ENCODE measurements at places on chromosomes 3 and 15.

GRCh38 chr3:88641033-88641604 lies 466.3 kb upstream of the EPHA3 start:
- H3K27me3 ChIP-seq: no peaks in the 10 kb centered on the region
- DNase-seq: no peak
- no peak overlapping the region for H3K27ac ChIP-seq
- H3K4me1 ChIP-seq: no peaks in the 10 kb centered on the region

- H3K4me1 ChIP-seq: peaks cover 22% of the 10 kb centered on the region
- peak; percentile 48 for DNase-seq
- no peaks in the 10 kb centered on the region for H3K36me3 ChIP-seq
- H3K4me3 ChIP-seq: peak overlapping the region; percentile 93
Measured at GRCh38 chr3:160400030-160400701, 716 bp downstream of the SMC4 start.

DNA sequence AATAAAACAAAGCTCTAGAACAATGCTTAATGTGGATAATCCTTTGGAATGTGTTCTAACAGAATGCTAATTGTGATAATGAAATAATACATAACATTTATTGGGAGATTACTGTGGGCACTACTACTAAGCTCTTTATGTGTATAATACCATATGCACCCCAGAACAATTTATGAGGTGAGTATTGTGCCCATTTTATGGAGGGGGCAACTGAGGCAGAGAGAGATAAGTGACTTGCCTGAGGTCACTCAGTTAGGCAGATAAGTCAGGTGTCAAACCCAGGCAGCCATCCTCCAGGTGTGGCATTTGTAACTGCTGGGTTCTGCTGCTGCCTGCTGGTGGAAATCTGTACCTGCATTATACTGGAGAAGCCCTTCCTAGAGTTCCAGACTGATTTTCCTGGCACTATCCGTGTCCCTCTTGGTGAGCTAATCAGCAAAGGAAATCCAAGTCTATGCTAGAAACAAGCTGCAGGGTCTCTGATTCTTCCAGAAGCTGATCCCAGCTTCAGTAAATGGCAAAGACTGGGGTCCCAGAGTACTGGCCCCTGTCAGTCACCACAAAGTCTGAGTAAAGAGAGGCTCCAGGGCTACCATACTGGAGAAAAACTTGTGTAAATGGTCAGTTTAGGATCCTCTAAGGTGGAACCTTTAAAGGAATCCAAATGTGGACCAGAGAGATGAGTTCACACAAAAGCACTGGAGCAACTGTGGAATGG lies 22.6 kb upstream of the RBP1 start:
- H3K27ac ChIP-seq: no peak overlapping the region
- DNase-seq: no peak
- H3K27me3 ChIP-seq: no peaks in the 10 kb centered on the region
- H3K36me3 ChIP-seq: no peaks in the 10 kb centered on the region
- H3K4me3 ChIP-seq: no peak overlapping the region

- H3K27ac ChIP-seq: no peak overlapping the region
- no peaks in the 10 kb centered on the region for H3K27me3 ChIP-seq
- no peaks in the 10 kb centered on the region for H3K4me1 ChIP-seq
Measured at GRCh38 chr3:130990282-130990681, 36.3 kb downstream of the ASTE1 start.

DNA sequence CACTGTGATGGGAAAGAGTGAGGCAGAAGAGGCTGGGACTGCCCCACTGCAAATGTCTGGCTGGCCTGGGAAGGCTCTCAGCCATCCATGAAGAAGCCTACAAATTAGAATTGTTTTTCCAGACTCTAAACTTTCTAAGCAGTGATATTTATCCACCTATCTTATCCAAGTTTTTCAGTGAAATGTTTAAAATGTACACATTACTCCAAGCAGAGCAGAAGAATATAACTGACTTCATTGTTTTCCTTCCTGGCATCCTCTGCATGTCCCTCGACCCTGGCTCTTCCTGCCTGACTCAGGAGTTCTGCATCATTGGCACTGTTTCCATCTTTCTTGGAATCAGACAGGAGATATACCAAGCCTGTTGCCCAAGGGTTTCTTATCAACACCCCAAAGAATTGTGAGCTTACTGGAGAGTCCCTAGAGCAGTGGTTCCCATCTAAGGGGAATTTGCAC lies 401.5 kb upstream of the PROK2 start:
- no peaks in the 10 kb centered on the region for H3K4me1 ChIP-seq
- no peak for DNase-seq
- H3K27ac ChIP-seq: no peak overlapping the region
- no peaks in the 10 kb centered on the region for H3K27me3 ChIP-seq
- H3K4me3 ChIP-seq: no peak overlapping the region

- H3K4me1 ChIP-seq: peaks cover 13% of the 10 kb centered on the region
- no peak overlapping the region for H3K4me3 ChIP-seq
- no peaks in the 10 kb centered on the region for H3K36me3 ChIP-seq
- no peaks in the 10 kb centered on the region for H3K27me3 ChIP-seq
- H3K27ac ChIP-seq: peak overlapping the region; percentile 43
Measured at GRCh38 chr15:68584756-68585573, 6.2 kb downstream of the CORO2B start.

GRCh38 chr3:22318325-22318724 lies 567.3 kb upstream of the ZNF385D start:
- H3K27me3 ChIP-seq: no peaks in the 10 kb centered on the region
- DNase-seq: no peak
- no peak overlapping the region for H3K27ac ChIP-seq
- H3K4me1 ChIP-seq: no peaks in the 10 kb centered on the region
- H3K36me3 ChIP-seq: no peaks in the 10 kb centered on the region

- H3K4me1 ChIP-seq: no peaks in the 10 kb centered on the region
- H3K36me3 ChIP-seq: no peaks in the 10 kb centered on the region
- no peak overlapping the region for H3K27ac ChIP-seq
Measured at GRCh38 chr3:134667956-134668355, 17.1 kb upstream of the KY start.

DNA sequence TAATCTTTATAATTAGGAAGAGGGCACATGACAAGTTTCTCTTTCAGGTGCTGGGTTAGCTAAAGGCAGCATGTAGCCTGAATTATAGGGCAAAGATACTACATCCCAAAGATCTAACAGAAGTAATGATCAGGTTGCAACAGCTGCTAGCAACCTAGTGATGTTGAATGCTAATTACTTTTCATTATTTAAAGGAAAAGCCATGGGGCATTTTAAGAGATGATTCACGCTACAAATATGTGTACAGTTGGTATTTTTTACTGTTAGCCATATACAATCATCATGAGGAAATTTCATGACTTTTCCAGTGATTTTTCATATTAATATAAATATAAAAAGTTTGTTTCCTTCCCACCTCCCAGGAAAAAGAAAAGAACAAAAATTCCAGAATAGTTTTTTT lies 43.0 kb downstream of the NEK10 start:
- no peaks in the 10 kb centered on the region for H3K27me3 ChIP-seq
- H3K4me1 ChIP-seq: peaks cover 4% of the 10 kb centered on the region
- H3K4me3 ChIP-seq: no peak overlapping the region
- no peaks in the 10 kb centered on the region for H3K36me3 ChIP-seq

DNA sequence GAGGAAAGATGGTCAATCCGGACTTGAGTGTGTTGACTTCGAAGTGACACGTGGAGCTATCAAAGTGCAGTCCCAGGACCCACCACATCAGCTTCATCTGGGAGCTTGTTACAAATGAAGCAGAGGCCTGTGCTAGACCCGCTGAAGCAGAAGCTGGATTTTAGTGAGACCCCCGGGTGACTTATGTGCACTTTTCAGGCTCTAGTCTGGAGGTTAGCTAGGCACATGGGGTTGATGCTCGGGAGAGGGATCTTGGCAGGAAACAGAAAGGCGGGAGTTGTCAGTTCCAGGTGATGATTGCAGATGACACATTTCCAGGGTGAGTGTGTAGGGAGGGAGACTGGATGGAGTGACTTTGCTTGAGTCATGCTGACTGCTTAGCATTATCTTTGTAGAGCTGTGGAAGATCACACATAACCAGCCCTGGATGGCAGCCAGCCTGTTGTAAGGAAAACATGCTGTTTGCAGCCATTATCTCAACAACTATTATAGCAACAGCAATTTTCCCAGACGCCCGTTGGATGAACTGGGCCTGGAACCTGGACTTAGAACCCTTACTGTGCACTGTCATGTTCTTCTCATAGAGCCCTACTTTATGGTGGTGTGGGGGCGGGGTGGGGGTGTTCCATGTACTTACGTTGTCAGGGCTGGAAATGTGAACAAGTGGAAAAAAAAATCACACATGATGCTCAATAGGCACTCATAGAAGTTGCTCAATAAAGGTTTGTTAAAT lies 122.4 kb downstream of the THSD4 start:
- no peaks in the 10 kb centered on the region for H3K27me3 ChIP-seq
- H3K27ac ChIP-seq: no peak overlapping the region
- no peaks in the 10 kb centered on the region for H3K36me3 ChIP-seq

GRCh38 chr15:71120428-71120944 lies 5.2 kb downstream of the THSD4 start:
- H3K27ac ChIP-seq: no peak overlapping the region
- DNase-seq: no peak
- peaks cover 8% of the 10 kb centered on the region for H3K4me1 ChIP-seq
- no peaks in the 10 kb centered on the region for H3K27me3 ChIP-seq
- H3K4me3 ChIP-seq: no peak overlapping the region

DNA sequence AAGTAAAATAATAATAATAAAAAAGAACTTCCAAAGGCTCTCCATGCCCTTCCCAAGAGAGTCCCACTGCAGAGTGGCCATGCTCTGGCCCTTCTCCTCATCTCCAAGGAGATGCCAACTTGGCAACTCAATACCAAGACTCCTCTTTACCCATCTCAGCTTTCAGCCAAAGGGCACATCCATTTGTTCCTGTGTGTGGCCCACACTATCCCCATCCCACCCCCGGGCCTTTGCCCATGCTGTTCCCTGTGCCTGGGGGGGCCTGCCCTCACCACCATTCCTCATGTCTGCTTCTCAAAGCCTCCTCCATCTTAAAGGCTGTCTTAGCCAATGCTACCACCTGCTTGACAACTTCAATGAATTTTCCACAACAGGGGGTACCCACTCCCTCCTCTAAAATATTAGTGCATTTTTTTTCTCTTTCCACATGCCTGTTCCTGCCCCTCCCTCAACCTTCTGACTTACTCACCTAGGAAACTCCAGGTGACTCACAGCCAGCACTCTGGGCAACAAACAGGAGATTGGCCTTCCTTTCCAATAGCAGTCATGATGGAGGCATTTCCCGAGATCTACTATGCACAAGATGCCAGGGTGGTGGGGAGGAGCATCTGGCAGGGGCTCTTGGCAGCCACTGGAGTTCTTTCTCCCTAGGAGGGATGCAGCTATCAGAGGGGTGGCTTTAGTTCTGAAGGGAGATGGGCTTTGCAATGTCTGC lies 109.4 kb upstream of the SMAD3 start:
- no peak overlapping the region for H3K4me3 ChIP-seq
- H3K36me3 ChIP-seq: no peaks in the 10 kb centered on the region
- peaks cover 7% of the 10 kb centered on the region for H3K4me1 ChIP-seq
- H3K27ac ChIP-seq: no peak overlapping the region
- no peaks in the 10 kb centered on the region for H3K27me3 ChIP-seq

DNA sequence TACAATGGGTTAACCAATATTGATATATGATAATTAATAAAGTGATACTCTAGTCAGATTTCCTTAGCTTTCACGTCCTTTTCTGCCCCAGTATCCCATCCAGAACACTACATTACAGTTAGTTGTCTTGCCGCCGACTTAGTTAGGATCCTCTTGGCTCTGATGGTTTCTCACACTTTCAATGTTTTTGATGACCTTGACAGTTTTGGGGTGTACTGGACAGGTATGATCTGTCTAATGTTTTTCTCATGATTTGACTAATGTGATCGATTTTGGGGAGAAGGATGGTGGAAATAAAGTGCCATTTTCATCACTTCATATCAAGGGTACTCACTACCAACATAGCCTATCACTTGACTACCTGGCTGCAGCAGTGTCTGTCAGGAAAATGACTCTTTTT lies 245.0 kb upstream of the TMC3 start:
- no peak overlapping the region for H3K27ac ChIP-seq
- H3K4me1 ChIP-seq: no peaks in the 10 kb centered on the region
- no peak overlapping the region for H3K4me3 ChIP-seq
- H3K36me3 ChIP-seq: no peaks in the 10 kb centered on the region

DNA sequence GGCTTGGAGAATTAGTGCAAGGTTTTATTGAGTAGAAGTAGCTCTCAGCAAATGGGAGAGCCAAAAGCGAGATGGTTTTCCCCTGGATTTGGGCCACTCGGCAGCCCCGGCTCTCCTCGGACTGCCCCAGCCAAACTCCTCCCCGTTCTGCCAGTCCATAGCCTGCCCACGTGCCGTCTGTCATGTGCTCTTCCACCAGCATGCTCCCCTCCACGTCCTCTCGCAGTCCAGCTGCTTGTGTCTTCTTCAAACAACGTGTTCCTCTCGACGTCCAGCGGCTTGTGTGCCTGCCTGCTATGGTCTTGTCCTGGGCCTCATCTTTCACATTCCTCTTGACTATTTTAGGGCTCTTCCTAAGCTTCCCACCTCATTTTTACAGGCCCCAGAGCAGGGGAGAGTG lies 16.7 kb upstream of the SECISBP2L start:
- no peak overlapping the region for H3K27ac ChIP-seq
- H3K4me3 ChIP-seq: no peak overlapping the region
- H3K4me1 ChIP-seq: peaks cover 22% of the 10 kb centered on the region
- no peaks in the 10 kb centered on the region for H3K27me3 ChIP-seq
- peak; percentile 36 for DNase-seq
- no peaks in the 10 kb centered on the region for H3K36me3 ChIP-seq

DNA sequence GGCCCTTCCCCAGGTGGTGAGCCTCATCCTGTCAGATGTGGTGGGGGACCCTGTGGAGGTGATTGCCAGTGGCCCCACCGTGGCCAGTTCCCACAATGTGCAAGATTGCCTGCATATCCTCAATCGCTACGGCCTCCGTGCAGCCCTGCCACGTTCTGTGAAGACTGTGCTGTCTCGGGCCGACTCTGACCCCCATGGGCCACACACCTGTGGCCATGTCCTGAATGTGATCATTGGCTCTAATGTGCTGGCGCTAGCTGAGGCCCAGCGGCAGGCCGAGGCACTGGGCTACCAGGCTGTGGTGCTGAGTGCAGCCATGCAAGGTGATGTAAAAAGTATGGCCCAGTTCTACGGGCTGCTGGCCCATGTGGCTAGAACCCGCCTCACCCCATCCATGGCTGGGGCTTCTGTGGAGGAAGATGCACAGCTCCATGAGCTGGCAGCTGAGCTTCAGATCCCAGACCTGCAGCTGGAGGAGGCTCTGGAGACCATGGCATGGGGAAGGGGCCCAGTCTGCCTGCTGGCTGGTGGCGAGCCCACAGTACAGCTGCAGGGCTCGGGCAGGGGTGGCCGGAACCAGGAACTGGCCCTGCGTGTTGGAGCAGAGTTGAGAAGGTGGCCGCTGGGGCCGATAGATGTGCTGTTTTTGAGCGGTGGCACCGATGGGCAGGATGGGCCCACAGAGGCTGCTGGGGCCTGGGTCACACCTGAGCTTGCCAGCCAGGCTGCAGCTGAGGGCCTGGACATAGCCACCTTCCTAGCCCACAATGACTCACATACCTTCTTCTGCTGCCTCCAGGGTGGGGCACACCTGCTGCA lies 4.8 kb downstream of the GLYCTK start:
- no peak overlapping the region for H3K27ac ChIP-seq
- peak; percentile 71 for DNase-seq
- no peak overlapping the region for H3K4me3 ChIP-seq
